Activated CD8-positive, alpha-beta memory T cell treated with anti-CD3 and anti-CD28 coated beads for 48 hours (primary cell): ENCODE measurements at places on chromosomes 3 and 15.

DNA sequence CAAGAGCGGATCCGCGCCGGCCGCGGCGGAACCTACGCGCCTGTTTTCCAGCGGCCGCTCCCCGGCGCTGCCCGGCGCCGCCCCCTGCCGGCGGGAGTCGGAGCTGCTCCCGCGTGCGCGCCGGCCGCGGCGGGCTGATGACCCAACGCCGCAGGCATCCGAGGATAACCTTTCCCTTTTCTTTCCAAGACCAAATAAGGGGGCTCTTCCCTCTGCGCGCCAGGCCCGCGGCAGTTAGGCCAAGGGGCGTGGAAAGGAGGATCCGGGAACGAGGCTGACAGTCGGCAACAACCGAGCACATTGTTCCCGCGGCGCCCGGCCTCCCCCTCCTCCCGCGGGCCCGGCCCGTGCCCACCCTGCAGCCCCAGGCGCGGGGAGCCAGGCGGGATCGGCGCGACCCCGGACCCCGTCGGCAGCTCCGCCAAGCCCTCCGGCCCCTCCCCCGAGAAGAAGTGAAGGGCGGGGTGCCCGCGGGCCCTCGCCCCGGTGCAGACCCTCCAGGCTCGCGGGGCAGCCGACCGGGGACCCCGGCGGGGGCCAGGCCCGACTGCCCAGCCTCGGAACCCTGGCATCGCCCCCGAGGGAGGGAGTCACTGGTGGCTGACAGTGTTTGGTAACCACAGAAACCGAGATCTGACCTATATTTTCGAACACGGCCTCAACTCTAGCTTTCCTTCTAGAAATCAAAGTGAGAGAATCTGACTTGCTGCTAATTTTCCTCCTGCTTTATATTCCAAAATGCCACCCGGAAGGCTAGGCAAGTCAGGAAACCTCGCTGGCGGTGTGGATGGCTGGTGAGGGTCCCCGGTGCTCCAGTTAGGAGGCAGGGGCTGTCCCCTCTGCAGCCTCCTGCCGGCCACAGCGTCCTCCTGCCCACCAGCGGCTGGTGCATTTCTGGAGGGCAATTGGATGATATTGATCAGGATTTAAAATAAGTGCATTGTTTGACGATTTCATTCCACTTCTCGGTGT is 45.6 kb upstream of the SYNM start:
- DNase-seq, result peak; percentile 22

GRCh38 chr15:91193378-91193720 is 93.3 kb downstream of the SV2B start:
- DNase-seq, result no peak

- DNase-seq, result no peak
Observed at GRCh38 chr15:52673312-52673711, 5.9 kb downstream of the ATOSA start.

GRCh38 chr3:10695595-10696285 is 120.3 kb upstream of the SLC6A11 start:
- no peak for DNase-seq

DNA sequence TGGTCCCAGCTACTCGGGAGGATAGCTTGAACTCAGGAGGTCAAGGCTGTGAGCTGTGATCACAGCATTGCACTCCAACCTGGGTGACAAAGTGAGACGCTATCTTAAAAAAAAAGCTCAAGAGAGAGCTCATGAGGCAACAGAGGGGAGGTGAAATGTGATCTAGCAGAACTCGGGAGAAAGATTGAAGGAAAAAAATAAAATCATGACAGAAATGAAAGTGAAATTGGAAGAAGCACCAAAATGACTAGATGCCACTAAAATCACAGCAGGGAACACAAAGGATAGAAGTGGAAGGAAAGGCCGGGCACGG is 109.4 kb upstream of the BNIP2 start:
- no peak for DNase-seq

GRCh38 chr15:78265752-78266224 is 1.4 kb downstream of the DNAJA4 start:
- DNase-seq, result no peak

GRCh38 chr3:156341831-156342416 is 213.0 kb downstream of the SSR3 start:
- no peak for DNase-seq

DNA sequence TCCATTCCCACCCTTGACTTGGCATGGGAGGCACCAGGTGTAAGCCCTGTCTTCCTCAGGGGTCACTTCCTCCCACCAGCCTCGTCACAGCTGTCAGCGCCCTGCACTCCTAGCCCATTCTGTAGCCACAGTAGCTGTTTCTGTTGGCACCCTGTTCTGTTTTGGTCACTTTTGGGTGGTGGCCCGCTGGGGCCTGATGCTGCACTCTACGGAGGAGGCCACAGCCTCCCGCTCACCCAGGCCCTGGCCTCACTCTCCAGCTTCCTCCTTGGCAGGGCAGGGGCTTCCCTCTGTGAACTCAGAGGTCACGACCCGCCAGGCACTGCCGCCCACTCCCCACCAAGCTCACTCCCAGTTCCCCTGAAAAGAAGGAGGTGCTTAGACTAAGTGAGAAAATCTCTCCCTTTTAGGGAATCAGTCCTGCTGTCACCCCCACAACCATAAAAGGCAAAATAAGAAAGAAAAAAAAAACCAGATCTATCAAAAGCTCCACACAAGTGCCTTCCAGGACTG is 68.4 kb downstream of the MGLL start:
- no peak for DNase-seq

DNA sequence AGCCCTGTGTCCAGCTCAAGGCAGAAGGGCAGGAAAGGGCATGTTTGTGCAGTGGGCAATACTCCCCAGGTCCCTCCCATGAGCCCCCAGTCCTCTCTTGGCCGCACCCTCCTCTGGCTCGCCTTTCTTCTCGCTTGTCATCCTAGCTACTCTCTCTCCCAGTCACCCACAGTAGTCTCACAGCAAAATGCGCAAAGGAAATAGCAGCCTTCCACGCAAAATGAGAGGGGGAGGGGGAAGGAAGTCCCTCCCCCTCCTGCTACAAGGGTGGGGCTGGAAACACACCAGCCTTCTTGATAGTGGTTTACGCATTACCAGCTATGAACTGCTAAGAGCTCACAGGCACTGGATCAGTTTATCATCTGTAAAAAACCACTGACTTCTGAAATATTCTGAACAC is 83.8 kb downstream of the GADL1 start:
- DNase-seq, result no peak

DNA sequence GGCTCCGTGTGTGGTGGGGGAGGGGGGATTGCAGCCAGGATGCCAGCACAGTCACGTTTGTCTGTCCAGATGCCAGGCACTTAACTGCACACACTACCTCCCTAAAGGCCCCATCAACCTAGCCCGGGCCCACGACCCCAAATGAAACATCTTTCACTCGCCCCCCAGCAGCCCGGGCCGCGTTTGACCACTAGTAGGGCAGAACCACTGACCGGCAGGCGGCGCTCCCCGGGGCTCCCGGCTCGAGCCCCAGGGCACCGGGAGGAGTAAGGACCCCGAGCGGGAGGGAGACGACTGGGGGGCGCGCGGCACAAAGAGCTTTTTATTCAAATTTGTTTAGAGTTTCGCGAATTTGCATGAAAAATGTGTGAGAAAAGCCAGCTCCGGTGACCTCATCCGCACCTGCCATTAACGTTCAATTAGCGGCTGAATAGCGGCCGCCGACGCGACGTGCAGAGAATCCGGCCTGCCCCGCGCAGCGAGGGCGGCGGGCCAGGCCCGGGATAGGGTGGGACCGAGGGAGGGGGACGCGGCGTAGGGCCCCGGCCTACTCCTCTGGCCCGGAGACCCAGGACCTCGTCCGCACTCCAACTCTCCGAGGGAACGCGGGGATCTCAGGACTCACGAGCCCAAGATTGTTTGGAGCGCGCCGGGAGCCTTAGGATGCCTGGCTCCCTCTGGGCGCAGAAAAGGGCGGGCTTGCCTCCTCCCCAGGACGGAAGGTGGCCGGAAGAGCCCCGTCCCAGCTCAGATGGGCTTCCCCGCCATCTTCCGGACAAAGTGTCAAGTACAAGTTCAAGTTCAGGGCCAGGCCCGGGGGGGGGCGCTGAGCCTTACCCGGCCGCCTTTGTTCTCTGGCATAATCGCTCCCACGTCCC is 64.9 kb upstream of the POLG start:
- DNase-seq, result no peak

DNA sequence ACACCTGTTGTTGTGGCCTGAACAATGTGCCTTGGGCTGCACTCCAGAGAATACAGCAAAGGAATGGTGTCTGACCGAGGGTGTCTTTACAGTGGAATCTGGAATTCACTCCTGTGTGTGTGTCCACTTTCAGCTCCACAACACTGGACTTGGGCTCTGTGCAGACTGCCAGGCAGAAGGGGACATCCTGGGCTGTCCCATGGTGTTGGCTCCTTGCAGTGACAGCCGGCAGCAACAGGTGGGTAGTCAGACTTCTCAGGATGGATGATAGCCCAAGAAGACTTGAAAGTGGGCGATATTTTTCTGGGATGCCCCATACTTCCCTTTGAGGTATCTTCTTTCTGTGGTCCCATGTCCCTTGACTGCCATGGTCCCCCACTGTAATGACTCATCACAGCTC is 45.0 kb downstream of the DPH3 start:
- DNase-seq, result no peak

DNA sequence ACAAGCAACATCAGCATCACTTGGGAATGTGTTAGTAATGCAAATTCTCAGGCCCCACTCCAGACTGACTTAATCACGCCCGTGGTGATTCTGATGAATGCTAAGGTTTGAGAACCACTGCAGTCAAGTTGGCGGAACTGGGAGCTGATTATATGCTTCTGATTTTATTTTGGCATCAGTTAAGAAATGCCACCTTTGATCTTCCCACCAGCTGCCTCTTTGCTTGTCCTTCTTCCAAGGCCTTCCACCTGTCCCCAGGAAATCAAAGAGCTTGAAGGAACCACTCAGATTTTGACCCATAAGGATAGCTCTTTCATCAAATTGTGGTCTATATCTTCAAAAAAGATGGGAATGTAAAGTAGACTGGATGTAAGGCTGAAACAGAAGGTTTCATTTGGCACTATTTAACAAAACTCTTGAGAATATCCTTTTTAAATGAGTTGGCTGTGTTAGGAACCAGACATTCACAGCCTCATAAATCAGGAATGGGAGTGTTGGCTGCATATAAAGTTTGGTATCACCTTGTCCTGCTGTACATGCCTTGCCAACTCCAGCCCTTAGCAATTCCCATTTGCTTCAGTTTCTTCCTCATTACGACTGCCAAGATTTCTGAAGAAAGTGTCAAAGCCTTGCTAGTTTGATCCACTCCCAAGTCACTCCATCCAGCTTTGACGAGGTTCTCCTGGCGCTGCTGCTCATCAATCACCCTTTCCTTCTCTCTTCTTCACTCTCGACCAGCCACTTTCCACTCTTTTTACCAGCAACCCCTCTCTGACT is 125.8 kb upstream of the NPHP3 start:
- no peak for DNase-seq

DNA sequence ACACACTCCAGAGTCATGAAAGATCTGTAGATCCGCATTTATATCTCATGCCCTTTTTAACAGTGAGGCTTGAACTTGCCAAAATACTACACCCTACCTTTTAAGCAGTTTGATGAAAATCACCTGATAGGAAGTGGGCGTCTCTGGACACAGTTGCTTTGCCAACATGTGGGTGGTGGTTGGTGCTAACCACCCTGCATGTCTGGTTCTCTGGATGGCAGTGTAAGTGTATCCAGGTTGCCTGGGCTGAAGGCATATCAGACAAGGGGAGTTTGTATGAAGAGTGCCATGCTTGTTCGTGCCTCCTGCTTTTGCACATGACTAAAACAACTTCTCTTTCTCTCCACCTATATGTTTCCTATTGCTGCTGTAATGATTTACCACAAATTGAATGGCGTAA is 159.6 kb downstream of the GHSR start:
- no peak for DNase-seq

GRCh38 chr3:193594946-193595689 is 2.1 kb downstream of the OPA1 start:
- no peak for DNase-seq

GRCh38 chr3:193560870-193561269 is 6.2 kb upstream of the ATP13A4 start:
- DNase-seq, result no peak

GRCh38 chr3:32120471-32120870 is 14.1 kb downstream of the GPD1L start:
- no peak for DNase-seq

- DNase-seq, result no peak
Observed at GRCh38 chr3:54053211-54053610, 69.1 kb upstream of the CACNA2D3 start.

- DNase-seq, result no peak
Observed at GRCh38 chr15:29476503-29477080, 207.0 kb upstream of the NSMCE3 start.
